ENCODE measurements at places on chromosomes 2 and 18. TPM values are rescaled to one million over a fixed set of nuclear protein-coding genes. Genes with fewer than 3 reads are reported as not detected.

Gene RBFA
- 17.2 TPM for total RNA-seq

Gene CPLX4
- total RNA-seq, result not detected

Gene BOLL
- not detected for total RNA-seq

Gene SIX3
- total RNA-seq, result not detected

Gene SPP2
- total RNA-seq, result not detected

Gene CTLA4
- 1.7 TPM for total RNA-seq

Gene HOXD3
- total RNA-seq, result 19.2 TPM

Gene CCDC74B
- total RNA-seq, result 2.2 TPM

Gene KIDINS220
- total RNA-seq, result 69.6 TPM

Gene ERBB4
- total RNA-seq, result 0.14 TPM

Gene HRH4
- 0.19 TPM for total RNA-seq

Gene STARD6
- total RNA-seq, result not detected

Gene POTEC
- total RNA-seq, result not detected

Gene SGPP2
- total RNA-seq, result 0.05 TPM

Gene KLF11
- total RNA-seq, result 11.6 TPM

Gene MTCL1
- total RNA-seq, result 11.7 TPM

Gene NOTO
- not detected for total RNA-seq

Gene NAT8
- not detected for total RNA-seq

Gene SATB2
- total RNA-seq, result 0.85 TPM

Gene ELOA2
- total RNA-seq, result not detected

Gene HMSD
- not detected for total RNA-seq

Gene CNGA3
- not detected for total RNA-seq

Gene PRKAG3
- not detected for total RNA-seq

Gene RAB27B
- under 0.01 TPM for total RNA-seq

Gene HOXD13
- total RNA-seq, result under 0.01 TPM

Gene AMER3
- total RNA-seq, result not detected

Gene SH3BP4
- 42.3 TPM for total RNA-seq

Gene SLC25A12
- total RNA-seq, result 12.1 TPM

Gene IL18RAP
- not detected for total RNA-seq

Gene HNMT
- 1.4 TPM for total RNA-seq

Gene RGPD4
- not detected for total RNA-seq

Gene PRSS56
- not detected for total RNA-seq

Gene SULT1C4
- 76.7 TPM for total RNA-seq

Gene REG3G
- total RNA-seq, result not detected

Gene REG3A
- not detected for total RNA-seq

Gene SKOR2
- total RNA-seq, result not detected

Gene ANKRD30B
- under 0.01 TPM for total RNA-seq

Gene CCDC68
- 2.1 TPM for total RNA-seq

Gene KDSR
- total RNA-seq, result 26.5 TPM

Gene SPR
- 51.7 TPM for total RNA-seq

Gene GLB1L
- total RNA-seq, result 6.5 TPM

Gene KCNS3
- 1.5 TPM for total RNA-seq

Gene AOX1
- 2.4 TPM for total RNA-seq

Gene ZNF396
- 0.51 TPM for total RNA-seq

Gene SPC25
- 6.4 TPM for total RNA-seq

Gene DSC2
- total RNA-seq, result 0.17 TPM

Gene RAB6C
- not detected for total RNA-seq

Gene LYPD1
- 0.51 TPM for total RNA-seq

Gene ASB1
- total RNA-seq, result 8.5 TPM

Gene VPS4B
- total RNA-seq, result 55.3 TPM

Gene DYNAP
- not detected for total RNA-seq

Gene DLGAP1
- 0.17 TPM for total RNA-seq

Gene MEIS1
- 1.3 TPM for total RNA-seq
